ENCODE measurements at places on chromosomes 1 and 21. TPM values are rescaled to one million over a fixed set of nuclear protein-coding genes. Genes with fewer than 3 reads are reported as not detected.

The HLX gene
- 5.0 TPM for total RNA-seq

DNA sequence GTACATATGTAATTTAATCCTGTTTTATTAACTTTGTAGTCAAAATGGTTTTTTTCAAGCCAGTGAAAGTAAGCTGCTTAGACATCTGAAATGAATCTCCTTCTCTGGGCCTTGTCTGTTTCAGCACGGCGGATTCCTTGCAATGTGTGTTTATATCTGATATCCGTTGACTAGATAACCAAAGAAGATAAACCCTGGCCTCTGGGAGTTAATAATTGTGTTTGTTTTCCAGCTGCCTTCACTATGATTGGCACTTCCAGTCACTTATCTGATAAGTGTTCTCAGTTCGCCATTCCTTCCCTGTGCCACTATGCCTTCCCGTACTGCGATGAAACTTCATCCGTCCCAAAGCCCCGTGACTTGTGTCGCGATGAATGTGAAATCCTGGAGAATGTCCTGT lies 63.5 kb upstream of the UBE2U start:
- DNase-seq, result no peak

The HSPB7 gene
- total RNA-seq, result 4,074 TPM

DNA sequence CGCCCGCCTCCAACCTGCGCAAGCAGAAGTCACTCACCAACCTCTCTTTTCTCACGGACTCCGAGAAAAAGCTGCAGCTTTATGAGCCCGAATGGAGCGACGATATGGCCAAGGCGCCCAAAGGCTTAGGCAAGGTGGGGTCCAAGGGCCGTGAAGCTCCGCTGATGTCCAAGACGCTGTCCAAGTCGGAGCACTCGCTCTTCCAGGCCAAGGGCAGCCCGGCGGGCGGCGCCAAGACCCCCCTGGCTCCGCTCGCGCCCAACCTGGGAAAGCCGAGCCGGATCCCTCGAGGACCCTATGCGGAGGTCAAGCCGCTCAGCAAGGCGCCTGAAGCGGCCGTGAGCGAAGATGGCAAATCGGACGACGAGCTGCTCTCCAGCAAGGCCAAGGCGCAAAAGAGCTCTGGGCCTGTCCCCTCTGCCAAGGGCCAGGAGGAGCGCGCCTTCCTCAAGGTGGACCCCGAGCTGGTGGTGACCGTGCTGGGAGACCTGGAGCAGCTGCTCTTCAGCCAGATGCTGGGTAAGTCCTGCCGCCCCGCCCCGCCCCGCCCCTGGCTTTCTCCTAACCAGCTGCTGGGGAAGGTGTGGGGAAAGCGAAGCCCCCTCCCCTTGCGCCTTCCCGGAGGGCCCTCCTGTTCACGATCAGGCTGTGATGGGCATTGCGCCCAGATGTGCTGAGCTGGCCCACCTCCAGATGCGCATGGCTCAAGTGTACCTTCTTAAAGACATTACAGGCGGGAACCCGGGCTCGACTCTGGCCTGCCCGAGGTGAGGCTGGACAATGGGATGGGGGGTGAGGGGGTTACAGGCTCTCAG lies 110.2 kb downstream of the NAV1 start:
- no peak for DNase-seq

DNA sequence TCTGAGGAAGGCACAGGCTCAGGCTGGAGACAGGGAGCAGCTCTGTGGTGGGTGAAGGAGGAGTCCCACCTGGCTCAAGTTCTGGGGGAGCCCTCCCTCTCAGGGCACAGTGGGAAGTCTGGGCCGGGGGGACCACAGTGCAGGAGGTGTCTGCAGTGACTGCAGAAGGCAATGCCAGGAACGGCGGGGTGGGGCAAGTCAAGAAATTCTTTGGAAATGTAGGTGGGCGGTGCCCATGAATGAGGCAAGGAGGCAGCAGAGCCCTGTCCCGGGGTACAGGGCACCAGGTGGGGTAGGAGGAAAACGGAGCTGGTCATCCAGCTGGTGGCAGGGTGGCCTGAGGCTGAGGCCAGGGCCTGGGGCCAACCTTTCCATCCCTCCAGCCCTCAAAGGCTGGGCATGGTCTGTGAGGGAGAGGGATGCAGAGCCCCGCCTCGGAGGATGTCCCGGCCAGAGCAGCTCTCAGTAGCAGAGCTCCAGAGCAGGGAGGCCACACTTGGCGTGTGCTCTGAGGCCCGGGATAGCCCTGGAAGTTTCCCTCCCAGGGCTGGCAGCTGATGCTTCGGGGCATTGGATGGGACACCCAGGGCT lies 4.7 kb downstream of the TFF3 start:
- no peak for DNase-seq

DNA sequence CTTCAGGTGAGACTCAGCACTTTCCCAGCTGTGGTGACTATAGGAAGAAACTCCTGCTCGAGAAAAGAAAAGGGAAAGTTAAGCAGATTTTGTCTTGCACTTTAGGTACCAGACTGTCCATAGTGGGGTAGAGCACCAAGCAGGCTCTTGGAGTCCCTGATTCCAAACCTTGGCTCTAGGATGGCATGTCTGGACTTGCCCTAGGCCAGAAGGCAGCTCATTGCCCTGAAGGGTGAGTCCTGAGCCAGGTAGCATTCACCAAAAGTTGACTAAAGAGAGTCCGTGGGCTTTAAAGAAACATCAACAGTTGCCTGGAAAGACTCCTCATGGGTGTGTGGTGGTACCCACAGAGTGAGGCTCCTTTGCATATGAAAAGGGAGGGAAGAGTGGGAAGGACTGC lies 145.2 kb upstream of the SNX7 start:
- DNase-seq, result no peak

GRCh38 chr21:18369115-18369514 lies 34.5 kb downstream of the TMPRSS15 start:
- no peak for DNase-seq

All from Right ventricle myocardium inferior (tissue), 1 donor.